Stimulated activated CD4-positive, alpha-beta T cell treated with anti-CD3 and anti-CD28 coated beads, Interleukin-15, amount 100 ng/mL, for 1 hour (primary cell): ENCODE measurements at places on chromosomes 3 and 15.

DNA sequence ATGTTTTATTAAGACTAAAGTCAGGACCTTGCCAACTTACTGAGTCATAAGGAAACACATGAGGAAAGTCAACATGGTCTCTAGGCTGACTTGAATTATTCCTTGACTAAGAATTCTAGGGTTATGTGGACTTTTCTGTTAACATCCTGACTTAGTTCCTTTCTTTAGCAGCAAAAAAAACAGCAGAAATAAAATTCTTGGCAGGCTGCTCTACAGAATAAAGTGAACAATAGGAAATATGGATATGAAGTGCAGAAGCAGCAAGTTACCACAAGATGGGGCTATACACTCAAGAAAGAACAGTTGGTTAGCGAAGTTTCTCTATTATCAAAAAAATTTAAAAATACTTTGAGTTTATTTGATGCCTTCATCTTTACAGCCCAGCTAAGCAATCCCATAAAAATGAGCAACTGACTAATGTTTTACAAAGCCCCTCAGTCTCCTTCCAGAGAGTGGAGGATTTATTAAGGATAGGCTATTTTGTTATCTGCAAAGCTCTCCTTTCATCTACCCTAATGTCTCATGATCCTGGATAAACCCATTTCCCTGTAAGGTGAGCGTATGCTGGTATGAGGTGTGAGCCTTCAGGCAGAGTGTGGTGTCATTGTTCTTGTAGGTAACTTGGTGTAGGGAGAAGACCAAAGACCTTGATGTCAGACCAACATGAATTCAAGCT, 23.1 kb upstream of the MCCC1 start:
- no peak for DNase-seq

- DNase-seq: no peak
These were observed 26.0 kb upstream of the CORO2B start for GRCh38 chr15:68552773-68553172.

GRCh38 chr3:42683875-42684598, 1.3 kb upstream of the KLHL40 start:
- peak; percentile 8 for DNase-seq

- DNase-seq: no peak
These were observed 237.5 kb upstream of the ROPN1 start for GRCh38 chr3:124229420-124229819.

DNA sequence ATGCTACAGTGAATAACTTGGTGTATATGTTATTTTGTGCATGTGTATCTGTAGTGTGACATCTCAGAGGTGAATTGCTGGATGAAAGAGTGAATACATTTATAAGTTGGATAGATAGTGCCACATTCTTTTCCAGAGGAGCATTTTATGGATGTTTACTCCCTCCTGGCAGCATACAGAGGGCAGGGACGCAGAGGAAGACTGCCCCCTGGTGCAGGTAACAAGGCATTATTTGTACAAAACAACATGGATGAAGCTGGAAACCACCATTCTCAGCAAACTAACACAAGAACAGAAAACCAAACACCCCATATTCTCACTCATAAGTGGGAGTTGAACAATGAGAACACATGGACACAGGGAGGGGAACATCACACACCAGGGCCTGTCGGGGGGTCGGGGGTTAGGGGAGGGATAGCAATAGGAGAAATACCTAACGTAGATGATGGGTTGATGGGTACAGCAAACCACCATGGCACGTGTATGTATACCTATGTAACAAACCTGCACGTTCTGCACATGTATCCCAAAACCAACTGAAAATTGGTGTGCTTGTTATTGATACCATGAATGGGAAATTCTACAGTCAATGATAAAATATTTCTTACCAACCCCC, 57.9 kb upstream of the CTXND1 start:
- no peak for DNase-seq
